Omental fat pad (tissue), 4 donors: ENCODE measurements at places on chromosomes 7 and 10. TPM values are rescaled to one million over a fixed set of nuclear protein-coding genes. Genes with fewer than 3 reads are reported as not detected.

Gene GBF1
- 31.5 TPM for total RNA-seq

- no peak for DNase-seq
Observed at GRCh38 chr7:129095258-129095657, 40.3 kb upstream of the TNPO3 start.

- DNase-seq, result no peak
Observed at GRCh38 chr10:91642831-91643692, 10.2 kb upstream of the PPP1R3C start.

Gene GJD4
- not detected for total RNA-seq

DNA sequence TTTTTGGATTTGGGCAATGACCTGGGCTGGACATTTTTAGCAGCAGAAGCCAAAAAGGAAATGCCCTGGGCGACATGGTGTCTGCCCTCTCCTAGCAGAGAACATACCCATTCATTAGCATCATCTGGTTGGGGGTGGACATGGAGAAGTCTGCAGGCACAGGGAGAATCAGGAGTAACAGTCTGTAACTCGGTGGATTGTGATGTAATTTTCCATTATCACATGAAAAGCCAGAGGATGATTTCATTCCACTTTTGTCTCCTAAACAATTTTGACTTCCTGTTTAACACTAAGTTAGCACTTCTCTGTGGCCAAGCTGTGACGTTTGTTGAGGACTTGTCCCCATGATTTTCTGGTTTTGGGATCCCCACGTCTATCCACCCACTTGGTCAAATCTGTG lies 153.8 kb upstream of the HABP2 start:
- DNase-seq, result no peak

DNA sequence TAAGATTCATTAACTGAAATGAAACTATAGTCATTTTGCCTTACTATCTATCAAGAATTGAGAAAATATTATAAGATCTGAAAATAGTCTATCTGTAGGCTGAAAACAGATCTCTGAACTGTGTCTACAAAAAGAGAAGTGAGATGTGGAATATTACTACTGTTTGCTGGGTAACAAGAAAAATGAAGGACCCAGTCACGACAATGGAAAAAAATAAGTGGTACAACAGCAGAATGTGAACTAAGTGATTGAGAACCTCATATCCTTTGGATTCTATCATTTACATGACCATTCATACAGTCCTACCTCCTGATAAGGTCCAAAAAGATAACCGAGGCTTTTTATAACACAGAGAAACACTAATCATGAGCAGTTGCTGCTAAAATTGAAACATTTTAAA lies 94.3 kb downstream of the UBE2H start:
- no peak for DNase-seq

DNA sequence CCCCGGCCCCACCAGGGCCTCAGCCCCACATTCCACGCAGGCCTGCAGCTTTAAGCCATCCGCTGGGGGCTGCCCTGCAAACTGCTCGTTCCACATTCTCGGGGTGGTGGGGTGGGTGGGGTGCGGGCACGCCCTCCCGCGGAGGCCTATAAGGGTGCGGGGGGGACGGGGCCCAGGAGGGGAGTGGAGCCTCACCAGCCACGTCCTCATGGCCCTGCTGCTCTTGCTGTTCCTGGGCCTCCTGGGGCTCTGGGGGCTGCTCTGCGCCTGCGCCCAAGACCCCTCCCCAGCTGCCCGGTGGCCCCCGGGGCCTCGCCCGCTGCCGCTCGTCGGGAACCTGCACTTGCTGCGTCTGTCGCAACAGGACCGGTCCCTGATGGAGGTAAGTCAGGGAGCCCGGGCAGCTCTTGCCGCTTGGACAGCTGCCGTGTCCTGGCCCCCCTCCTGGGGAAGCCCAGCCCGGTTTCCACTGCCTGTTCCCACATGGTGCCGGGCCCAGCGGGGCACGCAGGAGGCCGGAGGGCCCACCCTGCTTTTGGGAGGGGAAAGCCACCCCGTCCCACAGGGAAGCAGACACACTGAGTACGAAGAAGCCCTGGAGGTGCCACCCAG lies at the start of gene CYP2W1:
Gene CYP2W1, plus strand, starts transcription at position 178 of the 612 bp plus-strand sequence. Its CDS starts 31 bp downstream, at position 209.
- DNase-seq, result no peak

DNA sequence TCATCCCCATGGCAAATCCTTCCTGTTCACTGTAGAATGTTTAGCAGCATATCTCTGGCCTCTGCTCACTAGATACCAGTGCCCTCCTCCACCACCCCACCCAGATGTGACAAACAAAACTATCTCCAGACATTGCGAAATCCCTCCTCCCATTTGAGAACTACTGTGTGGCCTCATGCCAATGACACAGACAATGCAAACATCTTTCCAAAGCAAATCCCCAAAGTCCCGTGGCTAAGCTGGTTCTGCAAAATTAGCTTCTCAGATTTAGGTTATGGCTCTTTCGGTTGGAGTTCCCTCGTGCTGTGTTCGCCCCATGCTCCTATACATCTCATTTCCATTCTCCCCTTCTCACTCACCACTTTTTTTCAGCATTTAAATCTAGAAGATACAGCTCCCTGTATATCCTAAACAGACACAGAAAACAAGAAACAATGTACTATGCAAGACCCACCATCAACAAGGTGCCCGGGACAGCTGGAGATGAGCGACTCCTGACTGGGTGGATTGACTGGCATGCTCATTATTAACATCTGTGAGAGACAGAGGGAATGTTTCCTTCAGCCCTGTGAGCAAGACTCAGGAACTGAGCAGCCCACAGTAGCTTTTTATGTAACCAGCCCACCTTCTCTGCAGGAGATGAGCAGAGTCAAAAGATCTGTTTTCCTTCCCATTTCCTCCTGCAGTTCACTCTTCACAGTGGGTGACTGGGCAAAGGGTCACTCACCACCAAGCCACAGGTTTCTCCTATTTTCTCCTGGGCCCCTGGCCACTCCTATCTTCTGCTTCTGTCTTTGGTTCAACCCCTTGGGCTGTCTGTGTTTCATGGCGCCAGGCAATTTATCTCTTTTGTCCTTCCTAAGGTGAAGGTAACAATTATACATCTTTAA lies 225.7 kb upstream of the AOAH start:
- no peak for DNase-seq

- DNase-seq, result no peak
Observed at GRCh38 chr7:155951554-155952158, 139.4 kb upstream of the SHH start.

DNA sequence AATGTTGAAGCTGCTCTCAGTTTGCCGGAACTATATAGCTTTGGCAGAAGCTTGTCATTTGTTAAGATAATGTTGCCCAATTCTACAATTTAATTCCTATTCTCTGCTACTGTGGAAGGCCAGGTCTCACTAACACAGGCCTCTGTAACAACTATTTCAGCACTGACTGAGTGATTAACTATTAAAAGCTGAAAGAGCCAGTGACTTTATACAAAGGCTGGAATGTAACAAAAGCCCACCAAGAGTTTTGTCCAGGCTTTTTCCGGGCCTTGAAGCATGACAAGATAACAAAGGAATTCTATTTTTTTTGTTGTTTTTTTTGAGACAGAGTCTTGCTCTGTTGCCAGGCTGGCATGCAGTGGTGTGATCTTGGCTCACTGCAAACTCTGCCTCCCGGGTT lies 795.6 kb downstream of the PHTF2 start:
- no peak for DNase-seq

GRCh38 chr10:33801705-33802104 lies 467.2 kb upstream of the NRP1 start:
- DNase-seq, result no peak

Gene SLC39A12
- total RNA-seq, result 0.44 TPM

DNA sequence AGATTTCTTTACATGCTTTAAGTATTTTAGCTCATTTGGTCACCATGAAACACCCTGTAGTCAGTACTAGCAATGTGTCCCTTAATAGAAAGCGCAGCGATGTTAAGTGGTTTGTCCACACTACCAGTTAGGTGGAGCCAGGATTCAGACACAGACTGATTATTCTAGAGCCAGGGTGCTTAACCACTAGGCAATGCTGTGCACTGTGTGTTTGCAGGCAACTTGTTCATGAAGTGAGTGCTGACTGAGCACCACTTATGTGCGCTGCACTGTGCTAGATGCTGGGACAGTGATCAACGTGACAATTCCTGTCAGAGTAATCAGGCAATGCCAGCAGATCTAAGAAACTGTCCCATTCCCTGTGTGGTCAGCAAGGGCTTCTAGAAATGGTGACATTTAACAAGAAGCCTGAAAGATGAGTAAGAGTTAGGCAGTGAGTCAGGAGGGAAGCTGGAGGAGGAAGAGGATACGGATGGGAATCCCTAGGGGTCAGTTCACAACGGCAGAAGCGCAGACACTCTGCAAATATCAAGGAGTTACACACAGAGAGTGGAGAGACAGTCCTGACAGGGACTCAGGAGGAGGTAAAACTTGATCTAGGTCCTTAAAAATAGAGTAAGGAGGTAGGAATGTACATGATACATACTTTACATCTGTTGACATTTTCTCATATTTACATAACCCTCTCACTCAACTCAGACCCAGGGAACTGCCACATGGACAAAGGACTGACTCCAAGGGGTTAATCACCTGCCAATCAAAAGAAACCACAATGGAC lies 69.7 kb upstream of the EGR2 start:
- no peak for DNase-seq

- no peak for DNase-seq
Observed at GRCh38 chr7:20958572-20958971, 171.9 kb upstream of the SP8 start.

Gene CCDC172
- not detected for total RNA-seq

GRCh38 chr10:126687121-126687606 lies 16.7 kb upstream of the C10orf90 start:
- DNase-seq, result no peak

DNA sequence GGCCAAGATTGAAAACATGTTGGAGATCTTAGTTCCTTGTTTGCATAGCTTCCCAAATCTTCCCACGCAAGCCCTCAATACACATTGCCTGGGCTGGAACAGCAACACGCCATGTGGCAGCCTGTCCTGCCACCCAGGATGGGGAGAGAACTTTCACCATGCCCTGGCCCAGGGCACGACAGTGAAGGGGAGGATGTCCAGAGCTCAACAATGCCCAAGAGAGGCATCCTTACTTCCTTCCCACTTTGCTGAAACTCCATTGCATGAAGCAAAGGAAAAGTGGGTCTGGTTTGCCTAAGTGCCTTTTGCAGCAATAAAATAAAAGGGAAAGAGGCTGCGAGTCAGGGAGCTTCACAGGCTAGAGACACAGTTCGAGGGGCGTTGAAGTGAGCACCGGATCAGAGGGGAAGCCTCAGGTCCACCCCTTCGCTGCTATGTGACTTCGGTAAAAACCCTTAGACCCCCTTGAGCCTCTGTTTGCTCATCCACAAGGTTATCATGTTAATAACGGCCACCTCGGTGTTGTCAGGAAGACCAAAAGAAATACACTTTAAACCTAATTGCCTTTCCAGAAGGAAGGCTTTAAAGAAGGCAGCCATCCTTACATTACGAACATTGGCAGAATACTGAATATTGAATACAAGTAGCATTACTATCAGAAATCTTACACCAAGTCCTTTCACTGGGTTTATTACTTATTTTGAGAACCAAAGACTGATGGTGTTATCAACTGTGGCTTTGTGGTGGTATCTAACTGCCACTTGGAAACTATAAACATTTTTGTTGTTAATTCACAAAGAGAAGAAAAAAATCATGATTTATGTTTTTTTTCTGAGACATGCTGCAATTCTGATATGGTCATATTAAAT lies 133.3 kb downstream of the ICA1 start:
- no peak for DNase-seq

Gene ASB15
- not detected for total RNA-seq

DNA sequence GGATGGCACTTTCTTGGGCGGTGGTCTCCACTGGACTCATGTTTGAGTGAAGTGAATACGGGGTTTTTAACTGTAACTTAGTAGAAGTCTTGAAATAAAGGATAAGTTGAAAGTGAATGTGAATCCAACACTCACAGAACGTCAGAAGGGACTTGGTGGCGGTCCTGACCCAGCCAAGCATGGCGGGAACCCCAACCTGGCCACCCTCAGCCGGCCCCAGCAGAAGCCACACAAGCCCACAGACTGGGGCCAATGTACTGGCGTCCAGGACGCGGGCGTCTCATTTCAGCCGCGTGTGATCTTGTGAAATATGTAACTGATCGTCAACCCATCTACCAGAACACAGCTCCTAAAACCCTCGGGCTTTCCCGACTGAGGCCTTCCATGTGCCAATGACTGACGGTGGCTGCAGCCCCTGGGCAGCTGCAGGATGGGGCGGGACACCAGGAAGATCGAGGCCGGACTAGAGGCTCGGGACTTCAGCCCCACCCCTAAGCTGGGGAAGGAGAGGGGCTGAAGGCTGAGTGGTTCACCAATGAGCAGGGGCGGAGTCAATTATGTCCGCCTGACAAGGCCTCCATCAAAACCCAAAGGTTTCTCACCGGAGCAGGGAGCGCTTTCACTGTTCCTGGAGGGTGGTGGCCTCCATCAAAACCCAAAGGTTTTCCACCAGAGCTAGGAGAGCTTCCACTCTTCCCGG lies 161.5 kb downstream of the MAD1L1 start:
- no peak for DNase-seq

Gene FAM241B
- 0.84 TPM for total RNA-seq

Gene BTBD16
- not detected for total RNA-seq

- DNase-seq, result no peak
Observed at GRCh38 chr10:86256690-86257315, 109.8 kb downstream of the GRID1 start.

DNA sequence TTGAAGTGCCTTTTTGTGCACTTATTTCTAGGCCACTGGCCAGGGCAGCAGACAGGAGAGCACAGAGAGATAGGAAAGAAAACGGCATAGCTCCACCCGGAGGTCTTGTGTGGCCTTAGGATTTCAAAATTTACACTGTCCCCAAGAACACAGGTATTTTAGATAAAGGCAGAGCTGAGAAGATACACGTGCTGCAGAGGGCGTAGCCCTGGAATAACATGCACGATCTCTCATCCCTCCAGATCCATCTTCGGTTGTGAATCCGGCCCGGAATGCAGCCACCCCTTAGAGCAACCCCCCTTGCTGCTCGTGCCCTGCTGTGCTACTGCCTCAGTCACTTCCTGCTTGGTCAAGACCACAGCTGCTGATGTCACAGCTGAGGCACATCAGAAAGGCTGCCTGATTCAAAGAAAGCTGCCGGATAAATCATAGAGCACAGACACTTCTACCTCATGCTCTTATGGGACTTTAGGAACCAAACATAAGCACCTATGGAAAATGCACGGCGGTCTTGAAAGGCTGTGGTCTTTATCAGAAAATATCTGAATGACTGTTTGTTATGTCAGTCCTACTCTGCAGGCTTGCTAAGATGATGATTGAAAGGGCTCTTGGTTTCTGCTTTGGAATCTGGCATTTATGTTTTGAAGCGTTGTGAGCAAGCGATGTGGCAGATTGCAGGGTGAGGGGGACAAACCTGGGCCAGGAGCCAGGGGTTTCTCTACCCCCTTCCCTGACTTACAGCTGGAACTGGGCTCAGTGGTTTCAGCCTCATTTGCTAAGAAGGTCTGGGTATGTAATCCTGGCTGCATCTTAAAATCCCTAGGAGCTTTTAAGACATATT lies 152.0 kb downstream of the SVIL start:
- no peak for DNase-seq
